ENCODE measurements at places on chromosomes 5 and 9. TPM values are rescaled to one million over a fixed set of nuclear protein-coding genes. Genes with fewer than 3 reads are reported as not detected.

PDE6A gene
- total RNA-seq, result not detected

PCDHGA11 gene
- total RNA-seq, result 0.32 TPM

COL27A1 gene
- 1.2 TPM for total RNA-seq

ANKRD34B gene
- total RNA-seq, result not detected

LCN2 gene
- total RNA-seq, result not detected

PTPRD gene
- not detected for total RNA-seq

Measured in T-helper 1 cell treated with Interleukin-12 subunit alpha and Interleukin-12 subunit beta and Interleukin-4 antibody, amounts not matched to agents 30 ng/mL and 1 ng/mL, for 36 hours (primary cell).